ENCODE measurements at places on chromosomes 5 and 9.

- no peak for DNase-seq
Measured at GRCh38 chr9:84742261-84742660, 72.7 kb downstream of the NTRK2 start.

DNA sequence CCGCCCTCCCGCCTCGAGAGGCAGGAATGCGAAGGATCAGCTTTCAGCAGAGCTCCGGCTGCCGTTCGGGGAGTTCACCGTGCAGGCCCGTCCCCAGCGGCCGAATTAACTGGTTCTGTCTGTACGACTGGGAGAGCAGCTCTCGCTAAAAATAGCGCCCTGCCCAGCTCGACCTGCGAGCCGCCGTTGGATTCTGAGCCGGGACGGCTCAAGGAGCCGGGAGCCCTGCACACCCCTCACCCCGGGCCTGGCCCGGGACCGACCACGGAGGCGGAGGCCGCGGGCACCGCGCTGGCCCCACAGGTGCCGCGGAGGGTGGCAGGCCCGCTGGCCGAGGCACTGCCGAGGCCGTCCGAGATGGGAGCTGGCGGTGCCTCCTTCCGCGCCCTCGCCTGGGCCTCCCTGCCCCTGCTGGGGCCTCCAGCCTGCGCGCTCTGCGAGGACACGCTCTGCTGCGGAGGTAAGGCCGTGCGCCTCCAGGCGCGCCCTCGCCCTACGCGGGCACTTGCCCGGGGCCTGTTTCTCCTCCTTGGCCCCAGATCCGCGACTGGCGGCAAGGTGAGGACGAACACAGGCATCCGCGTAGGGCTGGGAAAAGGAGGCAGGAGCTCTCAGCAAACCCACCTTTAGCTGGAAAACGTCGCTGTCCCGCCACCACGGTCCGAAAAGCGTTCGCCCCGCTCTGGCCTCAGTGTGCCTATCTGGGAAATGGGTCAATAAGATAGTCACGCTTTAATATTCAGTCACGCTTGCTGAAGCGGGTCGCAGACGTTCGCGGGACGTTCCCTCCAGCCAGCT, 53.1 kb upstream of the DAB2IP start:
- peak; percentile 83 for DNase-seq

GRCh38 chr5:56433039-56433617, 200.0 kb upstream of the ANKRD55 start:
- no peak for DNase-seq

GRCh38 chr5:58040044-58040443, 419.8 kb downstream of the PLK2 start:
- DNase-seq: no peak

- no peak for DNase-seq
Measured at GRCh38 chr5:150484964-150485692, 22.8 kb upstream of the NDST1 start.

DNA sequence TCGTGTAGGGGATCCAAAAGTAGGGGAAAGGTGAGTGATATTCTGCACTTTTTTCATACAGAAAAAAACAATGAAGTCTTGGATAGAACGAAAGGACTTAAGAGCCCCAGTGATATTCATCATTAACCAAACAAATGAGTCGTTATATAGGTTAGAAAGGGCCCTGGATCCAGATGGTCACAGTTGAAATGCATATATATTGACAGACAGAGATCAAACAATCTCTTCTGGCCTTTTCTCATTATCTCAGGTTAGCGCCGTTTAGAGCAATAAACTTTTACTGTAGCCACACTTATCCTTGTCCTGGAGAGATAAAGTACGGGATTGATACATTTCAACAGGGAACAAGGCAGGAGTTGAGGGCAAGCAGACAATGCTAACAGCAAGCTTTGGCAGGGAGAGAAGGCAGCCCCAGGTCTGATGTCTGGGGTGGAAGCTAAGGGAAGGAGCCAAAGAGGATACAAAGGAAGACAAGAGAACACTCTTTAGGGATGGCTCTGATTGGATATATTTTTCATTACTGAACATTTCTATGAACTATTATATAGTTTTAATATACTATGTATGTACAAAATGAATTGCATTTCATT, 77.0 kb downstream of the LIFR start:
- no peak for DNase-seq
